Epithelial cell of proximal tubule (primary cell): ENCODE measurements at places on chromosomes 4 and X. TPM values are rescaled to one million over a fixed set of nuclear protein-coding genes. Genes with fewer than 3 reads are reported as not detected.

Gene RNF150
- 0.58 and 0.69 TPM in 2 replicates for total RNA-seq

Gene SPANXB1
- 0.65 TPM in 1 of 2 replicates, not detected in the other for total RNA-seq

DNA sequence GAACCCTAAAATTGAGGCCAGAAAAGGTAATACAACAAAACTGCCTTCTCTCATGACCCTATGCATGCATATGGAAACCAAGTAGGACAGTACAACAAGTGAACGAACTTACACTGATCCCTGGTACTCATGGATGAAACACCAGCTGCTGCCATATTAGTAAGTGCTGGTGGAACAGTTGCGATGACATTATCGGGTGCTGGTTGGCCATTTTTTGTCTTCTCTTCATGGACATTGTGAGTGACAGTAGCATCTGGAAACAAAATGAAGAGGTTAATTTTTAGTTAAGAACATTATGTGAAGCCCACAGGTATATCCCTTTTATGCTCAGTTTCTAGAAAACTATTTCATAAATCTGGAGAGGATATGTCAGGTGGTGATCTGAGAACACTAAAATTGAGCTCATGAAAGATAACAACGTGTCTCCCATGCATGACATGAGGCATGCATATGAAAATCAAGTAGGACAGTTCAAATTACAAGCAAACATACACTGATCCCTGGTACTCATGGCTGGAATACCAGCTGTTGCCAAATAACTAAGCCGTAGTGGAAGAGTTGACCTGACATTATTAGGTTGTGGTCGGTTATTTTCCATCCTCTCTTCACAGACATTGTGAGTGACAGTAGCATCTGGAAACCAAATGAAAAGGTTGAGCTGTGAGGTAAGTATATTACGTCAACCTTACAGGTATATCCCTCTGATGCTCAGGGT, 74.2 kb upstream of the CT45A1 start:
- no peak for DNase-seq

DNA sequence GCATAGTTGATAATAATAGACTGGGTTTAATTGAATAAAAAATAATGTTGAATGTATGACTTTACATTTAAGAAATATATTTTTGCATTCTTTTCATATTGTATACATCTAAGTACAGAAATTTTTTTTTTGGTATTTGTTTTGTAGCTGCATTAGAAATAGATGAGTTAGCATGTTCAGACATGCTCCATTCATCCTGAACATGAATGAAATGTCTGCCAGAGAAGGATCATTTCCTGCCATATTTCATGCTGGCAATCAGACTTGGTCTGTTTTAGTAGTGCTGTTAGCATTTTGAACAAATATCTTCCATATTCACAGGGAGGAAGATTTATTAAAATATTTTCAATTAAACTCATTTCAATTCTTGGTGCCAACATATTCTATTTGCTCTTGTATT, 98.9 kb downstream of the FRMPD4 start:
- DNase-seq, result no peak

DNA sequence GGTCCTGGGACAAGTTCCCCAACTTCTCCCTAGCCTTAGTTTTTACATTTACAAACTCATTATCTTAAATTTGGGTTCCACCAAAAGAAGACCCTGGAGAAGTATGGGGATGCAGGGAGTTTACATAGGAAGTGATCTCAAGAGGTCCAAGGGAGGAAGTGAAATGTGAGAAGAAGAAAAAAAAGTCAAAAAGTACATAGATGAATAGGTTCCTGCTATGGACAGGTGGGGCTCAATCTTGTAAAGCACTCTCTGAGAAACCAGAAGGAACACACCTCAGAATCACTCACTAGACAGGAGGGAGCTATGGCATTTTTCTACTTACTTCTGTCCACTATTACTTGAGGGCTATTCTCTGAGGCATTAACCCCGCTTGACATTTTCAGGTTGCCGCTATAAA, 56.6 kb downstream of the ARHGAP6 start:
- no peak for DNase-seq
